Esophagus mucosa (tissue), 1 donor: ENCODE measurements at places on chromosomes 5 and 9. TPM values are rescaled to one million over a fixed set of nuclear protein-coding genes. Genes with fewer than 3 reads are reported as not detected.

The DMGDH gene
- 0.60 TPM for total RNA-seq

The SOHLH1 gene
- total RNA-seq = not detected

The PCA3 gene
- total RNA-seq = not detected

The SLC6A18 gene
- not detected for total RNA-seq

The PKD2L2 gene
- total RNA-seq = not detected

The MAMDC2 gene
- total RNA-seq = 1.3 TPM

The AUH gene
- 10.4 TPM for total RNA-seq

The RIC1 gene
- 14.1 TPM for total RNA-seq

The ORM2 gene
- total RNA-seq = 0.36 TPM

The CCNI2 gene
- total RNA-seq = not detected

The FOXD4L5 gene
- not detected for total RNA-seq

The ADAMTSL1 gene
- total RNA-seq = 1.5 TPM

The SLC6A7 gene
- total RNA-seq = not detected

The SLC34A3 gene
- total RNA-seq = 0.68 TPM

The MYMK gene
- total RNA-seq = not detected

The TRIM36 gene
- 1.2 TPM for total RNA-seq

The PCDHGA9 gene
- 3.1 TPM for total RNA-seq

The CD14 gene
- 6.7 TPM for total RNA-seq

The TEX53 gene
- not detected for total RNA-seq

The RLN2 gene
- not detected for total RNA-seq

The PCDHA9 gene
- 0.04 TPM for total RNA-seq

The TLE1 gene
- total RNA-seq = 12.0 TPM

The SPAAR gene
- total RNA-seq = 0.16 TPM

The ROR2 gene
- total RNA-seq = 2.5 TPM
